ENCODE measurements at places on chromosomes 6 and 20.

DNA sequence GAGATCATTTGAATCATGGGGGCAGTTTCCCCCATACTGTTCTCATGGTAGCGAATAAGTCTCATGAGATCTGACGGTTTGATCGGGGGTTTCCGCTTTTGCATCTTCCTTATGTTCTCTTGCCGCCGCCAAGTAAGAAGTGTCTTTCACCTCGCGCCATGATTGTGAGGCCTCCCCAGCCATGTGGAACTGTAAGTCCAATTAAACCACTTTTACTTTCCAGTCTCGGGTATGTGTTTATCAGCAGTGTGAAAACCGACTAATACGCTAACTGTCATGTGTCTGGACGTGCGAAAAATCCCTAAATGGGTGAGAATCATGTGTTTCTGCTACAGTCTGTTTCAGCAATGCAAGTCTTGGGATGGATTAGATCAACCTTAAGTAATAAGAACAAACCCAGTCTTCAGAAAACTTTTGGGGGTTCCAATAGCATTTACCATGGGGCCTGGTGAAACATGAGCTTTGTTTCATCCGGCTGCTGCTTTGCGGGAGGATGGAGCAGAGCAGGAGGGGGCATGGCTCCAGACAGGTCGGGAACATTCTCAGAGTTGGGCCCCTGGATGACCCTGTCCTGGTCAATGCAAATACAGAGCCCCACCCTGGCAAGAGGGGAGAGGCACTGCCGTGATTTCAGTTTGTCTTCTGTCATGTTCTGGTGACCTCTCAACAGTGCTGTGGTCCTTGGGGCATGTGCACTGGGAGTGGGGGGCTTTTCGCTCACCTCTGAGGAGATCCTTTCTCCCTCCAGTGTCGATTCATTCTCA is 41.5 kb downstream of the CTCFL start:
- no peak for DNase-seq

GRCh38 chr20:57966620-57967019 is 256.8 kb upstream of the PMEPA1 start:
- DNase-seq = no peak

DNA sequence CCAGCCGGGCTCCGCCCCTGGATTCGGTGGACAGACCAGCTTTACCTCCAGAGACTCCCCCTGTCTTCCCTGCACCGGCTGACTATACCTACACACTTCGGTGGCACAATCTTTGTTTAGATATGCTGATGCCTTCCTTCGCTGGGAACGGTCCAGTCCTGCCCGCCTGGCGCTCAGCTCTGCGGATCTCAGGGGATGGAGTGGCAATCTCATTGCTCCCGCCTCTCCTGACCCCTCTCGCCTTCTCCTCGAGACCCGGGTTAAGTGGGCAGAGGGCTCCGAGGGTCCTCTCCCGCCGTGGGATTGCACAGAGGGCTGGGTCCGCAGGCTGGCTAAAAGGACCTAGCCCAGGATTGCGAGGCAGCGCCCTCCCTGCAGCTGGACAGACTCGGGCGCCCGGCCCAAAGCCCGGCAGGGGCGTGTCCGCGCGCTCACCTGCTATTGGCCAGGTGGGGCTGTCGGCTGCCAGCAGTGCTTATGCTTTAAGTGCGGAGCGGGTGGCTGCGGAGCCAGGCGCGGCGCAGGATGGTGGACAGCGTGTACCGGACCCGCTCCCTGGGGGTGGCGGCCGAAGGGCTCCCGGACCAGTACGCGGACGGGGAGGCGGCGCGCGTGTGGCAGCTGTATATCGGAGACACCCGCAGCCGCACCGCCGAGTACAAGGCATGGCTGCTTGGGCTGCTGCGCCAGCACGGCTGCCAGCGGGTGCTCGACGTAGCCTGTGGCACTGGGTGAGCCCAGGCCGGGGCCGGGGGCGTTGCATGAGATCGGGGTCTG is at the start of gene GNMT:
GNMT (plus strand) TSS at position 512 of the 777 bp plus-strand sequence; CDS start at position 526, 14 bp downstream.
- no peak for DNase-seq

GRCh38 chr6:163984124-163984936 is 569.8 kb downstream of the QKI start:
- peak; percentile 33 for DNase-seq

- DNase-seq = no peak
These were observed 76.8 kb downstream of the KCNB1 start for GRCh38 chr20:49405696-49406095.

GRCh38 chr6:153328194-153328593 is 197.1 kb upstream of the RGS17 start:
- no peak for DNase-seq

- no peak for DNase-seq
These were observed 12.2 kb downstream of the NFKBIL1 start for GRCh38 chr6:31559606-31559957.

GRCh38 chr20:37649017-37649416 is 44.8 kb upstream of the CTNNBL1 start:
- DNase-seq = no peak

DNA sequence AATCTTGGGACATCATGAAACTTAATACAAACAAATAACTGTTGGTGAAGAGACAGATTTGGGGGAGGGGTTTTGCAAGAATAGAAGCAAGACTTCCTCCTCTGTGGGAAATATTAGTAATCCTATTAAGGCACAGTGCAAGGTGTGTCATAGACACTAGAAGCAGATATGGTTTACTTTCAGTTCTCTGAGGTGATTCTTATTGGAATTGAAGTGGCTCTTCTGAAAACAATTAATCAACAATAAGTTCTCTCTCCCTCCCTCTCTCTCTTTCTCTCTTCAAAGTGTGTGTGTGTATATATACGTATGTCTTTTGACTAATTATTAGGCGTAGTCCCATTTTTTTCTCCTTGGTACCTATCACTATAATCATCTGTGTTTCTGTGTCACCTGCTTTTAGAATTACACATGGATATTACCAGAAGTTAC is 99.8 kb downstream of the HIVEP2 start:
- no peak for DNase-seq

- peak; percentile 84 for DNase-seq
These were observed 14.3 kb downstream of the ID4 start for GRCh38 chr6:19851241-19852089.

- no peak for DNase-seq
These were observed 191.1 kb downstream of the EYA4 start for GRCh38 chr6:133432021-133432989.

DNA sequence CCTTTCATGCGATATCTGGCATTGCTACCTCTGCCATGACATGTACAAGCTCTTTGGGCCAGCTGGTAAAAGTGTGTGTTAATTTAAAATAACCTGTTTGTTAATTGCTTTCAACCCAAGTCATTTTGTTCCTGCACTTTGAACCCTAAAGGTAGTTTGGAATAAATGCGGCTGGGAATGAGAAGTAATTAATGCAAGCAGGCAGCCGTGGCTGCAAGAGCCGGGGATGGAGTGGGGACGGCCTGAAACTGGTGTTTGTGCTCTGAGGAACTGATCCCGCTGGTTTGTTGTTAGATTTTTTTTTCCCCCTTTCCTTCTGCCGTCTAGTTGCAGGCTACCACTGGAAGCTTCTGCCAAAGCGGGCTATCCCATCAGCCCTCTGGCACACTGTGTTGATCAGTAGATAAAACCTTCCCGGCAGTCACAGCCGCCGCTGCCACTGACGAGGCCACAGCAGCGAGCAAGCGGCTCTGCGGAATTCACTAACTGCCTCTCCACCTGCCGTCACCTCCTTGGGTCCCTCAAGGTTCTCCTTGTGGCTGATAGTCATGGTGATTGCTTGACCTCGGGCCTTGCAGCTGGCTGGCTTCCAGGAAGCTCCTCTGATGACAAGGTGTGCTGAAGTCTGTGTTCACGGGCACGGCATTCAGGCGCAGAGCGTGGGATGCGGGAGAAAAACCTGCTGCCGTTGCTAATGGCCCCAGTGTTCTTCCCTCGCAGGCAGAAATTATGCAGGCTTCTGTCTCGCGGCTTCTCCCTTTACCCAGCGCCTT is 315.9 kb downstream of the TFAP2A start:
- DNase-seq = no peak

All from fibroblast of skin of back (primary cell).